C1 segment of cervical spinal cord (tissue), 14 donors: ENCODE measurements at places on chromosomes 6 and 20.

GRCh38 chr20:56160956-56161355, 87.6 kb upstream of the MC3R start:
- no peak for DNase-seq

DNA sequence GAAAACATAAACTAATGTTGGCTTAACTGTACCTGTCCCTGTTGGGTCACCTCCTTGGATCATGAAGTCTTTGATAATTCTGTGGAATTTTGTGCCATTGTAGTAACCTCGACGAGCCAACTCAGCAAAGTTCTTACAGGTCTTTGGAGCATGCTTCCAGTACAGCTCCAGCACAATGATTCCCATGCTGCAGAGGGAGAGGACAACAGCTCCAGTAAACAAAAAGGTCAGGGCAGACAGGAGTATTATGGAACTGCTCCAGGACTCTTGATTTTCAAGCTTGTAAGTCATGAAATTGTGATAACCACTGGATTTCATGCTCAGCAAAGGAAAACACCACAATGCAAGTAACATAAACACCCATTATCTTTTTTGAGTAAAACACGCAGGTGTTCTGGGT, 2.9 kb downstream of the PPIL1 start:
- no peak for DNase-seq

- DNase-seq, result peak; percentile 59
Observed at GRCh38 chr20:23441850-23442313, 2.4 kb downstream of the CSTL1 start.

DNA sequence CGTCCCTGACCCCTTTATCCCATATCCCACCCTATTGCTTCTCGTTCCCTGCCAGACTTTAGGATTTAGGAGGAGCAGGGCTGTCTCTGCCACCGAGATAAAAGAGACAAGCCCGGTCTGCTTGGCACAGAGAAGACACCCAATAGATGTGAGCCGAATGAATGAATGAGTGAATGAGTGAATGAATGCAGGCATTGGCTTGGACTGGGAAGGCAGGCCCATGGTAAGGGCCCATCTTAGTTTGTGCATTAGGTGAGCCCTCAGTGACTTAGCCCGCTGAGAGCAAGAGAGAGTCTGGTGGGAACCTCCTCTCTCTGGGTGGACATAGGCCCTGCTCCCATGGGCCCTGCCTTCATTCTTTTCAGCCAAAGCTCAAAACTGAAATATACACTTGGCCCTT, 879 bp upstream of the BPIFB6 start:
- DNase-seq, result no peak

DNA sequence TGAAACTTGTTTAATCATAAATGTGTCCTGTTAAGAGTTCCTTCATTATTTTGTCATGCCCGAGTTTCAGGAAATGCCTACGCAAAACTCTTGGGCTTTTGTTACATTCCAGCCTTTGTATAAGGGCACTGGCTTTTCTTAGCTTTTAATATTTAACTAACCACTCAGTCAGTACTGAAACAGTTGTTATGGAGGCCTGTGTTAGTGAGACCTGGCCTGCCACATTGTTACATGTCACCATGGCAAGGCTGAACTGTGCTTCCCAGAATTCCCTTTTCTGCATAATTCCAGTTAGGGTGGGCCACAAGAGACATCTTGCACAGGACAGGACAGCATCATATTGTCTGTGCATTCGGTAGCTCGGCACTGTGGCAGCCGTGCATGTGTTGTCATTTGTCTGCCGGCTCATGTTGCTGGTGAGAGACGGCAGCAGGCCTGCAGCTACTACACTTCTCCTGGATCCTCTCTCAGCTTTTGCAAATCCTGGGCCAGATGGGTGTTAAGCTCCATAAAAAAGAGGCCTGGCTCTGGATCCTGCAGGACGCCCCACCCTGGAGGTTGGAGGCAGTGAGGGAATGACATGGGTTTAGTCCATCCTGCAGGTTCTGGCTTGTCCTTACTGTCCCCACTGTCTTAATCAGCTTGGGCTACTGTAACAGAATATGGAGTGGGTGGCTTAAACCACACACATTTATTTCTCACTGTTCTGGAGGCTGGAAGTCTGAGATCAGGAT, 128.8 kb upstream of the DTNBP1 start:
- no peak for DNase-seq

DNA sequence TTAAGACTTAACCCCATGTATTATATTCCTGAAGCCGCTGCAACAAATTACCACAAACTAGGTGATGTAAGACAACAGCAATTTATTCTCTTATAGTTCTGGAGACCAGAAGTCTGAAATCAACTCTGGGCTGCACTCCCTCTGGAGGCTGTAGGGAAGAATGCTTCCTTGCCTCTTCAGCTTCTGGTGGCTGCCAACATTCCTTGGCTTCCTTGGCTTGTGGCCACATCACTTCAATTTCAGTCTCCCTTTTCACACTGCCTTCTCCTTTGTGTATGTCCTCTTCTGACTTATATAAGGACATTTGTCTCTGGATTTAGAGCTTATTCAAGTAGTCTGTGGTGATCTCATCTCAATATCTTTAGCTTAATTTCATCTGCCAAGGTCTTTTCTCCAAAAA, 141.6 kb downstream of the DHX35 start:
- DNase-seq, result no peak

DNA sequence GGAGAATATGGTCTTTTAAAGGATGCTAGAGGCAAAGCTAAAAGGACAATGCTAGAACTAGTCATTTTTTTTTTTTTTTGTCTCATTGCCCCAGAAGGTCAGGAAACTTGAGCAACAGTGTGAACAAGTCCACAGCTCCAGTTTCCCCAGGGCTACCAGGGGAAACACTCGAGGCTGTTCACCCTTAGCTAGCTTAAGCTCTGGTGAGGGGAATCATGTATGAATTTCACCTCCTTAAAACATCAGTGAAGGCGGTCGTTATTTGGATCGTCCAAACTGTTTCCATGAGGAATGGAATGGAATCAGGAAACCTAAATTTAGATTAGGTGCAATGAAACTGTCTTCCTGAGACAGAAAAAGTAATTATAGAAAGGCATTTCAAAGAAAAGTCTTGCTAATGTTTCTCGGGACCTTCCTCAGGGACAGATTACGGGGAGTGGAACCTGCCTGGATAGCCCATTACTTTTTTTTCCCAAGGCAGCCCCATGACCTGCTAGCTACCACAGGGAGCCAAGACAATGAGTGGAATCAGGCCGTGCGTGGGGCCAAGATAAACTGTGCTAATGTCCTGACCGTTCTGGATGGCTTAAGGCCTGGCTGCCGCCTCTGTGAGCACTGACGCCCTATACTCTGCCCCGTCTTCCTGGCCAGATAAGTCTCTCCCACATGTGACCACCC, 164.8 kb upstream of the SGK1 start:
- DNase-seq, result no peak

DNA sequence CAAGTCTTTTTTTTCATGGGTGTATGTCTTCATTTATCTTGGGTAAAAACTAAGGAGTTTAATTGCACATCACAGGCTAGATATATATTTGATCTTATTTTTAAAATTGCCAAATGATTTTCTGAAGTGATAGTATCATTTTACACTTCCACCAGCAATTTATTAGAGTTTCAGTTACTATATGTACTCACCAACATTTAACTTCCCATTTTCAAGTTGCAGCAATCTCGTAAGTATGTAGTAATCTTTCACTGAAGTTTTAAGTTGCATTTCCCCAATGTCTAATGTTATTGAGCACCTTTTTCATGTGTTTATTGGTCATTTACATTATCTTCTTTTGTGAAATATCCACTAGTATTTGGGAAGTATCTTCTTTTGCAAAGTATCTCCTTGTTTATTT, 277.4 kb upstream of the CNR1 start:
- DNase-seq, result no peak

DNA sequence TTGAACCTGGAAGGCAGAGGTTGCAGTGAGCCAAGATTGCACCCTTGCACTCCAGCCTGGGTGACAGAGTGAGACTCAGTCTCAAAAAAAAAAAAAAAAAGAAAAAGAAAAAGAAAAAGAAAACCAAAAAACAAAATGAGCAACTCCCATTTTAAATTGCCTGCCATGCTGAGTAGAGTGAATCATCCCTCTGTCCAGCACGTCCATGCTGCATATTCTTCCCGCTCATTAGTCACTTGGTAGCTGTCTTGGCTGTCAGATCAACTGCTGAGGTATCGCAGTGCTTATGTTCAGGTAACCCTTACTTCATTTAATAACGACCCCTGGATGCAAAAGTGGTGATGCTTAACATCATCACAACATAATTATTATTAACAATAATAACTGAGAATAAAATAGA, 72.6 kb upstream of the RNF24 start:
- no peak for DNase-seq

GRCh38 chr6:104639668-104640067, 220.1 kb downstream of the HACE1 start:
- DNase-seq, result no peak
